ENCODE measurements at places on chromosomes 6 and 20.

DNA sequence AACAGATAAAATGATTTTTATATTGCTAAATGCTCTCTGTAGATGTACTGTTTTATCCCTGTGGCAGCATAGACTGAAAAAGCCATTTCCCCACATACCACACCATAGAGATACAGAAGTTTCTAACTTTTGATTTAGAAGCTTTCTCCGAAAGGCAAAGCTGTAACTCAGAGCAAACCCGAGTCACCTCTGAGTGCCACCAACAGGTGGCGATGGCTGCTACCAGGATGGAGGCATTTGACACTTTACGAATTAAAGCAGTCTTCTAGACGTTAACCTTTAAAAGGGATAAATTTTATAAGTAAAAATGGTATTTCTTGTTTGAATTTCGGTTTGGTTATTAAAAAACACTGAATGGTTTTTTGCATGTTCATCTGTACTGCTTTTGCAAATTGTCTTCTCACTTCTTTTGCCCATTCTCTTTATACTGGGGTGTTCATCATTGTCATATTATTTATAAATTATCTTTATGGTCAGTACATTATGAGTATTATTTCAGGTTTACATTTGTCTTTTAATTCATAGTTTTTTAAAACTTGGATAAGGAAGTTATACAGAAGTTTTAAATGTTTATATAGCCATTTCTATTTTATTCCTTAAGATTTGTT, 201.0 kb upstream of the CEP162 start:
- peak; percentile 43 for DNase-seq

DNA sequence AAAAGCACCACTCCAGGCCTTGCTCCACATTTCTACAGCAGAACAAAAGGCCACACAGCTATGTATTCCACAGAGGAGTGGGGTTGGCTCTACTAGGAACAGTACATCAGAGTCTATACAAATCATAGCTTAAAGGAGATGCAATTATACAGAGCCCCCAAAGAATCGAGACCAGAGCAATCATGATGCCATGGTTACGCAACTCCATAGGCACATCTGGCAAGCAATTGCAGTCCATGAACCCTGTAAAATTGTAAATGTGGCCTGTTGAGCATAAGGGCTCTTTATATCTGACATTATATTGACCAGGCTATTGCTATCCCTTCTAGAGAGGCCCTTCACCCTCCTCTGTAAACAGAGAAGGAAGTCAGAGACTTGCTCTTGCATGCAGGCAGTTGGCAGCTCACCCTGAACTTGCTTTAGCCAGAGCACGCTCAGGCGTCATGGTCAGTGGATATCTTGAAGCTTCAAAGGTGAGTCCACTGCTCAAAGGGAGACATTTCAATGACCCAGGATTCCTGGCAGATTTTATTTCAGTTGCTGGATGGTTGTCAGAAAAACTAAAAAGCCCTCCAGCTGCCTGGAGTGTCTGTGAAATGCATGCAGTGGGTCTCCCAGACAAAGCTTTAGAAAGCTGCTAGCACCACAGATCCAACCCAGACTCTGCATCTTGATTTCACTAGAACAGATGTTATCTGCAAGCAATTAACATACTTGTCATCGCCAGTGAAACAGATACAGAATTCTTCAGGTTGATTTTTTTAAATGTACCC, 357.2 kb downstream of the CENPW start:
- DNase-seq: no peak

DNA sequence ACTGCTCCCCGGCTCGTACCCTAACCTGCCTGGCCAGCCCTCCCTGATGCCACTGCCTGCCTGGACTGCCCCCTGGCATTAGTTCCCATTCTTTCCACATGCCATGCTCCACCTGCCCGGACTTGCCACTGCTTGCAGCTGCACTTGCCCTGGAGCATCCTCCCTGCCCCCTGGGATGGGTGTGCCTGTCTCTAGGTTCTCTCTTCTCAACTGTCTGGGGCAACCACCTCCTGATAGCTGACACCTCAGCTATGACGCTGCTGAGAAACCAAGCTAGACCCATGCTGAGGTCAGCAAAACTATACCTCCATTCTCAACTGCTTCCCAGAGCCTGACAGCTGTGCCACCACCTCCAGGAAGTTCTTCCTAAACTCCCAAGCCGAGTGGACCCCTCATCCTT, 72.1 kb downstream of the PERP start:
- no peak for DNase-seq

GRCh38 chr20:58941471-58941870, 39.6 kb upstream of the NELFCD start:
- no peak for DNase-seq

DNA sequence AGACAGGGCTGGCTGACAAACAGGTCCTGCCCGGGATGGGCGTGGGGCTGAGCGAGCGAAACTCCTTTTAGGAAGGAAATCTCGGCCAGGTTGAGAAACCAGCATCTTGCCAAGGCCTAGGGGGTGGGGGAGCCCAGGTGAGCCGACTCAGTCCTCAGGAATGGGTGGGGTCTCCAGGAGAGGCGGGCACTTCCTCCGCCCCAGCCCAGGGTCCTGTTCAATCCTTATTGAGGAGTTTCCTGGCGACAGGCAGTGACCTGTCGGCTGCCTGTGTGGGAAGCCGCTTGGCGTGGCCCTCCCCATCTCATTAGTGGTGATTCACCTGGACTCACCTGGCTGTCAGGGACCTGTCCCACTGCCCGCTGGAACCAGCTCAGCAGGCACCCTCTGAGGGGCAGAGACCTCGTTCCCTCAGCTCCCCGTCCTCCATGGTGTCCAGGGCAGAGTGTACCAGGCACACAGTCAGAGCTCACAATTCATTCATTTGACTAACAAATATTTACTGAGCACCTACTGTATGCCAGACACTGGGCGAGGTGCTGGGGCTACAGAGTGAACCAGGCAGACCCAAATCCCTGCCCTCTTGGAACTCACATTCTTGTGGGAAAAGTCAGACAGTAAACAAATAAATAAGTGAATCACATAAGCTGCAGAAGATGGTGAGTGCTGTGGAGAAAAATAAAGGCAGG, 51.1 kb downstream of the FGD2 start:
- no peak for DNase-seq

- no peak for DNase-seq
Measured at GRCh38 chr6:129908858-129909257, 47.7 kb upstream of the TMEM244 start.

All from GDM1 (cell line).